ENCODE measurements at places on chromosomes 4 and X.

DNA sequence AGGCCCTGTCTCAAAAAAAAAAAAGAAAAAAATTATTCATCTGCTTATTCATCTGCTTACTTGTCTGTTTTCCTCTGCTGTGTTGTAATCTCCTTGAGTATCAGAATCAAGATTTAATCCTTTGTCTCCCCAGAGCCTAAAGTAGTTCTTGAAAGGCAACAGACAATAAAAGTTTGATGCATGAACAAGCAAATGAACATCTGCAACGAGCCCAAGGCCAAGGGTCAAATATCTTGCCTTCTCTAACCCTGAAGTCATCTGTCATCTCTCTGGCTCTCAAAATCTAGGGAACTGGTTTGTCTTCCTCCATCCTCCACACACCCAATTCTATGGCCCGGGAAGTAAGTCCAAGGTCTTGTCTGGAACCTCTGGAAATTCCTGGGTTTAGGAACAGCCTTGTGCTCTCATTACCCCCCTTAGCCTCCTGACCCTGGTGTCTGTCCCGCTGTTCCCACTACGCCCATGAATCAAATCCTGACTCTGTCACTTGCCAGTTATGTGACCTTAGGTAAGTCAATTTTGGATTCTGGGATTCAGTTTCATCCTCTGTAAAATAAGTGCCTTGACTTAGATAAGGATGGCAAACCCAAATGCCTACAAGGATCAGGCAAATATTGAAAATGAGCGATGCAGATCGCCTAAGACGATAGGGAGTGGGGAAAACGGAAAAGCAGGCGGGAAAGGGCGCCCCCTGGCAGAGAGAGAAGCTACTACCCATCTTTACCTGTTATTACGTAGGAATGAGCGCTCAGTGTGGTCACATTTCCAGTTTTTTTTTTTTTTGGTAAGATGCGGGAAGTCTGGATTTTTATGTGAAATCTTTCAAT is 102.7 kb upstream of the DHX15 start:
- DNase-seq = peak; percentile 66

DNA sequence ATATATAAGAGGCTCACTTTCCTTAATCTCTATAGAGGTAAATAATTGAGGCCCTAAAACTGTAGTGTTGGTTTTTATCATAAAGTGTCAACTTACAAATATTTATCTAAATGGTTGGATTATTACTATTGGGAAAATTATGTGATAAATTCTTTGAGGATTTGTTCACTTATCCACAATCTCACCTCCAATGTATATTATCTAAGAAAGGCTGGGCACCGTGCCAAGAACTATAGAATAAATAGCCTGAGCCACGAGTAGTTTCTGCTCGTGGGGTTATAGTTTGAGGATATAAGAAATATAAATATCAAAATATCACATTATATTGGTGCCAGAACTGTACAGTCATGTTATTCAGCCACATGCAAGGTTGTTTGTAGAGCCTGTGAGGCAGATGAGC is 177.9 kb downstream of the VEGFC start:
- no peak for DNase-seq

- no peak for DNase-seq
Measured at GRCh38 chrX:148441387-148441786, 59.0 kb upstream of the AFF2 start.

- DNase-seq = no peak
Measured at GRCh38 chr4:22410645-22411247, 105.1 kb downstream of the ADGRA3 start.

- no peak for DNase-seq
Measured at GRCh38 chr4:14575919-14576318, 426.4 kb upstream of the CPEB2 start.

DNA sequence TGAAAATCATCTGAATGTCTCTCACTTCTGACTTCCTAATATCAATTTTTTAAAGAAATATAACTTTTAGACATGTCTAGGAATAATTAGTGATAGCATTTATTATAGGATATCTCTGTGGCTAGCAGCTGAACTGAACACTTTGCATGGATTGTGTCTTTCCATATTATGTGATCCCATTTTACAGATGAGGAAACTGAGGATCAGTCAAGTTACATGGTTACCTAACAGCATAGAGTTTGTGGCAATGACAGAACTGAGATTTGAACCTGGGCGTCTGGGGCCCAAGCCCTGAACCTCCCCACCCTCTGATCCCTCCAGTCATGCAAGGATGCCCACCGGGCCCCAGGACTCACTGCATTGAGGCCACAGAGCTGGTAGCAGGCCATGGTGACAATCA is 101.3 kb downstream of the SLC2A9 start:
- no peak for DNase-seq

DNA sequence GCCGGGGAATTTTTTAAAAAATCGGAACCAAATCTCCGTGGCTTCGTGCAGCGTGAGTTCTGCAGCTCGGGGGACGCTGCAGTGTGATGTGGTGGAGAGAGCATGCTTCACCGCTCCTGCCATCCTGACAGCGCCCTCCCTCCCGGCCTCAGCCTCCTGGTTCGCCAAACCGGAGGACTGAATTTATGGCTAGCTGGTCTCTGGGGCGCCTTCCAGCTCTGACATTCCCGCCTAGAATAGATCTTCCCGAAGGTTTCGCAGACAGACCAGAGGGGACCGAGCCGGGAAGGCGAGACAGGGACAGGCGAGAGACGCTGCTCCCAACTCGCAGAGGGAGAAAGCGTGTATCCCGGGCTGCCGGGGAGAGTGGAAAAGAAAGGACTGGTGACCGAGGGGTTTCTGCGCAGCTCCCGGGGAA is 25.9 kb downstream of the HOPX start:
- DNase-seq = peak; percentile 26

DNA sequence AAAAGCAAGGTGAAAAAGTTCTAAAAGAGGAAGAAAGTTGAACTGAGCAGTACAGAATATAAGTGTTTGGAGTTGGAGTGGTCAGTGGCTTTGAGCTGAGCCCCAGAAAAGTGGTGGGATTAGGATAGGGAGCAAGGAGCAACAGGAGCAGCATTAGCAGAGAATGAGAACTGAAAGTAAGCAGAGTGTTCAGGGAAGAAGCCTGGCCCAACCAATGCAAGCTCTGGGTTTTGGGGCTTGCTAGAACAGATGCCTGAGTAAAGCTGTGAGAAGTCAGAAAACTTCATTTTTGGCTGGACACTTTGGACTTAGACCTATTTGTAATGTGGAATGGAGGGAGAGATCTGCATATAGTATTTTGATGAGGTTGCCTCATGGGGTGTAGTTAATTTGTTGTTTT is 17.8 kb downstream of the JADE1 start:
- no peak for DNase-seq

DNA sequence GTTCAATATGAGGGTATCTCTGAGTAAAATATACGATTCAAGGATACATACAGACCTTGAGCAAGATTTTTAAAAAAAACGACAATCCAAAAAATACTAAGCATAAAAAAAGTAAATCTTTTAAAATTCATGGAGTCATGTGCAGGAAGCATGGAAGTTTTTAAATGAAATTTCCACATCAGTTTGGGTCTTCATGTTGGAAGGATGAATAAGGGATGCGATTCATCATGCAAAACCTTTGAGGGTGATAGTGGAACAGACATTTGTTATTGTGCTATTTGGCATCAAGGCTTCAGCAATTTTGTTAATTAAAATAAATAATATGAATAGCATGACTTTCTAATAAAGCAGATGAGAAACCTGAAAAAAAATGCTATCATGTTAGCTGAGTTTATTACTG is 815.0 kb upstream of the PCDH10 start:
- no peak for DNase-seq

- DNase-seq = no peak
Measured at GRCh38 chr4:140116442-140117104, 37.4 kb downstream of the MAML3 start.

DNA sequence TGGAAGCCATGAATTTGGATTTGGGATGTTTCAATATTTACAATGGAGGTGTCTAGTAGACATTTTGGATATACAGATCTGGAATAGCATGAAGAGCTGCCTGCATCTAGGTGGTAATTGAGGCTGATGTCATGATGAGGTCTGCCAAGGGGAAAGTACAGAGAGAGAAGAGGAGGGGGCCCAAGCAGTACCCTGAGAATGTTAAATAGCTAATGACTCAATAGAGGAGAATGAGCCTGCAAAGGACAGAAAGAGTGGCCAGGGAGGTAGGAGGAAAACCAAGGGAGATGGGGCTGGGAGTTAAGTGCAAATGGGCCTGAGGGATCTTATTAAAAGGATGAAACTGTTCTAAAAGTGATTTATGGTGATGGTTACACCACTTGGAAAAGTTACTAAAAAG is 182.2 kb upstream of the KIT start:
- DNase-seq = no peak

GRCh38 chr4:55801498-55801897 is 18.1 kb upstream of the EXOC1L start:
- DNase-seq = no peak

All from transverse colon (tissue), 4 donors.